ENCODE measurements at places on chromosomes 3 and 15.

GRCh38 chr3:104951426-104951825 lies 415.3 kb upstream of the ALCAM start:
- H3K27me3 ChIP-seq: no peaks in the 10 kb centered on the region
- H3K4me3 ChIP-seq: no peak overlapping the region

DNA sequence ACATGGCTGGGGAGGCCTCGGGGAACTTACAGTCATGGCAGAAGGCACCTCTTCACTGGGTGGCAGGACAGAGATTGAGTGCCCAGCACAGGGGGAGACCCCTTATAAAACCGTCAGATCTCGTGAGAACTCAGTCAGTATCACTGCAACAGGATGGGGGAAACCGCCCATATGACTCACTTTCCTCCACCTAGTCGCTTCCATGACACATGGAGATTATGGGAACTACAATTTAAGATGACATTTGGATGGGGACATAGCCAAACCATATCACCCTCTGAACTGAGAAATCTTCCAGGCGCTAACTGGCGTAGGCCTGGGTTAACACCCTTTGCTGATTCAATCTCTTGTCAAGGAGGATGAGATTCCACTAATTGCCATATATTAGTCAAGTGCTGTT lies 392.3 kb downstream of the FEZF2 start:
- H3K27me3 ChIP-seq: no peaks in the 10 kb centered on the region
- no peaks in the 10 kb centered on the region for H3K4me1 ChIP-seq
- H3K27ac ChIP-seq: no peak overlapping the region
- H3K36me3 ChIP-seq: no peaks in the 10 kb centered on the region

GRCh38 chr3:130424837-130425236 lies 79.4 kb downstream of the COL6A5 start:
- no peak for DNase-seq
- H3K27me3 ChIP-seq: peaks cover 14% of the 10 kb centered on the region
- H3K36me3 ChIP-seq: no peaks in the 10 kb centered on the region
- H3K27ac ChIP-seq: no peak overlapping the region
- H3K4me3 ChIP-seq: no peak overlapping the region
- H3K4me1 ChIP-seq: no peaks in the 10 kb centered on the region

DNA sequence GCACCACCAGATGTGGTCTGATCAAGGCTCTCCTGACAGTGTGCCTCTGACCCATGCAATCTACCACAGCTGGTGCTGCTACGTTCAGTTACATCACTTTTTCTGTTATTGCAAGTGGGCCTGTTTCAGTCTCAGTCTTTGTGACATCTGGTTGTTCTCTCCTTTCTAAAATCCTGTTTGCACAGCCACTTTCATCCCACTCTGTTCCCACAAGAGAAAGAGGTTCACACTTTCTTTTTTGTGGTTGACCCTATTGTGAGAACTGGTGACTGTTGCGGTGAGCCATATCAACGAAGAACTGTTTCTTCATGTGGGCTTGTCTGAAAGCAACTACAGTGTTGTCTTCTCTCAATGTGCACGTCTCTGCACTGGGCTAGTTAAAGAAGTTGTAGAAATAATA lies 342.8 kb upstream of the ARPP21 start:
- no peaks in the 10 kb centered on the region for H3K36me3 ChIP-seq
- DNase-seq: no peak
- no peak overlapping the region for H3K4me3 ChIP-seq
- no peaks in the 10 kb centered on the region for H3K27me3 ChIP-seq

DNA sequence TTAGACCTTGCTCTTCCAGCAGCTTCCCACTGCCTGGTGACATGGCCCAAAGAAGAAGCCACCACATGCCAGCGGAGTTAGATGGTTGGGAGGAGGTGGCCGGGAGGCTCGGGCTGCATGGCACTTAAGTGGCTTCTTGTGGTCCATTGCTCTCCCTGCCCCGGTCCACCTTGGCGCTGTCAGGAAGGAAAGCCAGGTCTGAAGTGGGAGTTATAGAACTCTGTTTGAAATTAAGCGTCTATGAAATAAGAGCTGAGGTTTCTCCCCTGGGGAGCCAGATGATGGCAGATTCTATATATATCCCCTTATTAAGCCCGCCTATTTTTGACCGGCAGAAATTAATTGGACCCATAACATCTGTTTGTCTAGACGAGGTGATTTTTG lies 61.2 kb downstream of the ITGA11 start:
- no peak overlapping the region for H3K4me3 ChIP-seq
- no peak overlapping the region for H3K27ac ChIP-seq
- peaks cover 2% of the 10 kb centered on the region for H3K36me3 ChIP-seq
- H3K27me3 ChIP-seq: peaks cover 24% of the 10 kb centered on the region

- no peak overlapping the region for H3K27ac ChIP-seq
- no peak for DNase-seq
- H3K27me3 ChIP-seq: no peaks in the 10 kb centered on the region
- H3K4me3 ChIP-seq: no peak overlapping the region
- no peaks in the 10 kb centered on the region for H3K4me1 ChIP-seq
Observed at GRCh38 chr3:69901802-69902201, 97.7 kb upstream of the SAMMSON start.

GRCh38 chr15:70314688-70315087 lies 217.0 kb upstream of the TLE3 start:
- H3K36me3 ChIP-seq: peaks cover 1% of the 10 kb centered on the region
- H3K27ac ChIP-seq: no peak overlapping the region
- no peaks in the 10 kb centered on the region for H3K4me1 ChIP-seq
- H3K27me3 ChIP-seq: peaks cover 32% of the 10 kb centered on the region
- no peak overlapping the region for H3K4me3 ChIP-seq

GRCh38 chr15:70523616-70524015 lies 239.7 kb downstream of the UACA start:
- H3K4me3 ChIP-seq: no peak overlapping the region
- peaks cover 29% of the 10 kb centered on the region for H3K4me1 ChIP-seq
- no peak overlapping the region for H3K27ac ChIP-seq
- H3K36me3 ChIP-seq: peaks cover 3% of the 10 kb centered on the region

- no peaks in the 10 kb centered on the region for H3K36me3 ChIP-seq
- H3K27ac ChIP-seq: no peak overlapping the region
- no peak overlapping the region for H3K4me3 ChIP-seq
- no peak for DNase-seq
Observed at GRCh38 chr3:187628169-187628568, 42.0 kb downstream of the SST start.

DNA sequence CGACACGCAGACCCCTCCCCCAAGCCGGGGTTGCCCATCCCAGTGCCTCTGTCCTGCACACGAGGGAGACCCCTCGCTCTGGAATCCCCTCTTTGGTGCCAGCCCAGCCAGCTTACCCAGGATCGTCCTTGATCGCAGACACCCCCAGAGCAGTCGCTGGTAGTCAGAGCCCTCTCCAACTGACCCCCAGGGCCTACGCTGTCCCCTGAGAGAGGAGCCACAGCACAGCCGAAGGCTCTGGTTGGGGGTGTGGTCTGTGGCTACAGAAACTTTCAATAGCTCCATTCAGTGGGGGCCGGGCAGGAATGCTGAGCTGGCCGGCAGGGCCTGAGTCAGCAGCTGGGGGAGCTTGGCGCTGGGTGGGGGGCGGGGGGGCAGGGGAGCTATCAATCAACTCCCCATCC lies at the start of gene LCTL:
LCTL (minus strand) TSS at position 258 of the 404 bp plus-strand sequence. CDS start 633 bp downstream, outside the sequence.
- no peaks in the 10 kb centered on the region for H3K27me3 ChIP-seq
- peaks cover 8% of the 10 kb centered on the region for H3K4me1 ChIP-seq
- H3K27ac ChIP-seq: peak within 1 kb of the TSS; percentile 2
- no peak within 1 kb of the TSS for H3K4me3 ChIP-seq
- no peaks in the 10 kb centered on the region for H3K36me3 ChIP-seq

- peaks cover 6% of the 10 kb centered on the region for H3K4me1 ChIP-seq
- H3K27me3 ChIP-seq: no peaks in the 10 kb centered on the region
- no peak overlapping the region for H3K4me3 ChIP-seq
- DNase-seq: peak; percentile 23
Observed at GRCh38 chr3:149120051-149120972, 9.1 kb upstream of the HPS3 start.

GRCh38 chr3:101042996-101043686 lies 49.9 kb upstream of the ABI3BP start:
- H3K4me1 ChIP-seq: no peaks in the 10 kb centered on the region
- no peaks in the 10 kb centered on the region for H3K36me3 ChIP-seq
- no peak overlapping the region for H3K27ac ChIP-seq
- H3K4me3 ChIP-seq: no peak overlapping the region
- no peak for DNase-seq

DNA sequence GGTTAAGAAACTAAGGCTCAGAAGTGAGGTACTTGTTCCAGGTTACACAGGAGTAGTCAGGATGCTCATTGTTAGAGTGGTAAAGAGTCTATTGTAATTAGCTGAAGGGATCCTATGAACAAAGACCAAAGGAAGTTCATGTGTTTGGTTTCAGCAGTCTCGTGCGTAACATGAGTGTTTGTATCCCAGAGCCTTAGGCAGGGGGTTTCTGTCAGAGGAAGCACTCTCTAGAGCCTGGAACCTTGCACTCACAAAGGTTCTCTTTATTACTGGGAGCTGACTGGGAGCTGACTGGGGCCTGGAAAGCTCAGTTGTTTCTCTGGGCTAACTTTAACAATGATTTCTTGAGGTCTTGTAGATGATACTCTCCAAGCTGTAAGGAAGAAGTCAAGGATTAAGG lies 3.9 kb downstream of the ZNF197 start:
- no peaks in the 10 kb centered on the region for H3K27me3 ChIP-seq
- peak overlapping the region; percentile 64 for H3K27ac ChIP-seq
- H3K4me3 ChIP-seq: no peak overlapping the region

DNA sequence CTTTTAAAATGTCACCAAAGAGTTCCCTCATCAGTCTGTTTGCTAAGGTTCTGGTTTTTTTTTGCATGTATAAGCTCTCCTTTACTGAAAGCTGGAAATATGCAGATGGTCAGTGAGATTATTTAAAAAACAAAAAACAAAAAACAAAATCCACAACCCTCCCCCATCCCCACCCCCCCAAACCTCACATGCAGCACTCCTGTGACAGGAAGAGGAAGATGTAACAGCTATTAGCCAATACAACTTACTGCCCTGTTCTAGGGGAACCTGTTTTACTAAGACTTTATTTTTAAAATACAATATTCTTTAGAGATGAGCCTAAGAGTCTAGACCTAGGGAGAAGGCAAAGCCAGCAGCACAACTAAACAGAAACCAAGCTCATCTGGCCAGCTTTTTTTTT lies 39.5 kb downstream of the ANP32A start:
- H3K36me3 ChIP-seq: peaks cover 49% of the 10 kb centered on the region
- peaks cover 17% of the 10 kb centered on the region for H3K4me1 ChIP-seq
- no peak for DNase-seq

GRCh38 chr3:50275996-50276761 lies 2.7 kb upstream of the LSMEM2 start:
- no peak for DNase-seq
- H3K4me3 ChIP-seq: peak overlapping the region; percentile 56
- peaks cover 22% of the 10 kb centered on the region for H3K4me1 ChIP-seq
- H3K27ac ChIP-seq: peak overlapping the region; percentile 49
- H3K27me3 ChIP-seq: peaks cover 35% of the 10 kb centered on the region

DNA sequence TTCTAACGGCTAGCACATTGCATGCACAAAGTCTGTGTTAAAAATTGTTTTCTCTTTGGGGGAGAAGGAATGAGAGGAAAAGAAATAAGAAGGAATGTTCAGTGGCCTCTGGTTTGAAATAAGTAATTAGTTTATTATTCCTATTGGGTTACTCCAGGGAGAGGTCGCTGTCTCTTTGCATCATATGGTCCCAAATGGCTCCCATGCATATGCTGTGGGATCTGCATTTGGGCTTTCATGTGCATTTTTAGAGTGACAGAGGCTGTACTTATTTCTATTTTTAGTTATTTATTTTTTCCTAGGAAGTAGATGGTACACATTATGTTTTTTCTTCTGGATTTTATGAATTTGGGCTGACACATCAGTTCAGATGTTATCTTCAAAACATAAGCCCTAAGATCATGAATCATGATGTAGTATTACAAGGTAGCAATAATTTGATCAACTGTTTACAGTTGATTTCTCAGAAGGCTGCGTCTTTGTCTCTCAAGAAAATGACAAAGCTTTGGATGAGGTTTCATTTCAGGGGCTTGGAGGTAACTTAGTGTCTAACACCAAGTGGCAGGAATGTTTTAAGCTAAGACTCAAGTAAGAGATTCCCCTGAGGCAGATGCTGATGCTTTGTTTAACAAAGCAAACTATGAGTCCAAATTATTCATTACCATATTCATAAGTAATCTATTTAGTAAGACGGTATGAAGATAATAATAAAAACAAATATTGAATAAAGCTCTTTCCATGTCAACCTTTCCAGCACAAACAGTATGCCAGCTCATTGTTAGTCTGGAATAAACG lies 247.7 kb downstream of the NSUN3 start:
- H3K27ac ChIP-seq: no peak overlapping the region
- no peak for DNase-seq
- no peak overlapping the region for H3K4me3 ChIP-seq
- H3K4me1 ChIP-seq: no peaks in the 10 kb centered on the region
- H3K36me3 ChIP-seq: no peaks in the 10 kb centered on the region

DNA sequence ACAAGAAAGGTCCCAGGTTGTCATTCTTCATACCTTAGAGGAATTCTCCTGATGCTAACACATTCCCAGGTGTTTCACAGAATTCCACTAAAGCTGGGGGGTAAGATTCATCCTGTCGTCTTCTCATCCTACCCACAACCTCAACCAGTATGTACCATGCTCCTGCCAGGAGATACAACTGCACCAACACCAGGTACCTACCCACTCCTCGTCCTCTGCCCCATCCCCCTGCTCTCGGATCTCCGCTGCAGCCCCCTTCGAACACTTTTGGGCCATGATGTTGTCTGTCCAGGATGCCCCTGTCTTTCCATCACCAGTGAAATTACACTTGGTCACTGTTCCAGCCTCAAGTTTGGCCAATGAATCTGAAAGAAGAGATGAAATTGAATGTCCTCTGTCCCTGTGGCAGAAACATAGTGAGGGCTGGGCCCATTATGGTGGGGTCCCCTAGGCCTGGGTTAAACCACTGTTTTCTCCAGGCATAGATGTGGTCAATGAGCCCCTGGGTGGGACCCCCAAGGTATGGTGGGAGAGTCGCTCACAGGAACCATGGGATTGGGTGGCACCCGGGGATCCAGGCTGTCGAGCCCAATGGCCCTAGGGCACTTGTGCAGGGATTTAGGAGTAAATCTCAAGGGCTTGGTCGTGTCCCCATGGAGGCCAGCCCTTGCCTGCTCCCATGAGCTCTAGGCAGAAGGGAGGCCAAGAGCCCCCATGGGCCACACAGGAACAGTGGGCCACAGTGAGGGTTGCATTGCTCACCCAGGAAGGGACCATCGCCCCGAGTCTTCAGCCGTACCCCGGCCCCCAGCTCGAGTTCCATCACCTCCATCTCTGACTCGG lies 9.4 kb upstream of the AP3S2 start:
- no peak overlapping the region for H3K27ac ChIP-seq
- H3K4me1 ChIP-seq: no peaks in the 10 kb centered on the region
- H3K4me3 ChIP-seq: no peak overlapping the region

DNA sequence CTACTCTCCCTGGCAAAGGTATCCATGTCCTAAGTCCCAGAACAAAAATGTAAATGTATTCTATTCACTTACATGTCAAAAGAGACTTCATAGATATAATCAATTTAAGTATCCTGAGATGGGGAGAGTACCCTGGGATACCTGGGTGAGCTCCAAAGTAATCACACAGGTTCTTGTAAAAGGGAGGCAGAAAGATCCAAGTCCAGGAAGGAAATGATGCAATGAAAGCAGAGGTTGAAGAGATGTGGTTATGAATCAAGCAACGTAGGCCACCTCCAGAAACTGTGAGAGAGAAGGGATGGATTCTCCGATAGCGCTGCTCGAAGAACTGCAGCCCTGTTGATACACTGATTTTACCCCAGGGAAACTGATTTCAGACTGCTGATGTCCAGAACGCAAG lies 93.9 kb upstream of the VGLL3 start:
- peaks cover 5% of the 10 kb centered on the region for H3K4me1 ChIP-seq
- no peaks in the 10 kb centered on the region for H3K27me3 ChIP-seq
- no peak for DNase-seq
- H3K4me3 ChIP-seq: no peak overlapping the region
